ENCODE measurements at places on chromosomes 2 and 18. TPM values are rescaled to one million over a fixed set of nuclear protein-coding genes. Genes with fewer than 3 reads are reported as not detected.

DGKD gene
- total RNA-seq = 195 TPM

- DNase-seq = no peak
Measured at GRCh38 chr18:79753391-79753851, 44.3 kb upstream of the KCNG2 start.

SERPINB12 gene
- total RNA-seq = not detected

- no peak for DNase-seq
Measured at GRCh38 chr18:36833120-36833519, 4.2 kb downstream of the KIAA1328 start.
